ENCODE measurements at places on chromosomes 4 and X.

DNA sequence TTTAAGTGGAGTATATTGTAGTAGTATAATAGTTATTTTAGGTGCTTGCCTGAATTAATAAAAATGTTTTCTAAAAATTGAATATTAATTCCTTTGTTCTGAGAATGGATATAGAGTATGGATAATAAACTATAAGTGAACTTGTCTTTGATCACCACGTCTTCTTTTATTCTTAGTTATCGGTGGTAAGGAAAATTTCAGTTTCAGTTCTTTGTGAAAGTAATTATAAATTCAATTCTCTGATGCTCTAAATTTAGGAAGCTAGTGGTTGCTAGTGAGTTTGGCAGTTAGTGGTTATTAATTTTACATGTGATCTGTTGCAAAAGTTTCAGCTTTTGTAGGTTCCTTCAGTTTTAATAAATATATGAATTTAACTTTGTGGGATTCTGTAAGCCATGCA is 30.8 kb downstream of the MRPL1 start:
- no peak for DNase-seq

GRCh38 chrX:44572340-44572938 is 29.8 kb upstream of the FUNDC1 start:
- DNase-seq = no peak

DNA sequence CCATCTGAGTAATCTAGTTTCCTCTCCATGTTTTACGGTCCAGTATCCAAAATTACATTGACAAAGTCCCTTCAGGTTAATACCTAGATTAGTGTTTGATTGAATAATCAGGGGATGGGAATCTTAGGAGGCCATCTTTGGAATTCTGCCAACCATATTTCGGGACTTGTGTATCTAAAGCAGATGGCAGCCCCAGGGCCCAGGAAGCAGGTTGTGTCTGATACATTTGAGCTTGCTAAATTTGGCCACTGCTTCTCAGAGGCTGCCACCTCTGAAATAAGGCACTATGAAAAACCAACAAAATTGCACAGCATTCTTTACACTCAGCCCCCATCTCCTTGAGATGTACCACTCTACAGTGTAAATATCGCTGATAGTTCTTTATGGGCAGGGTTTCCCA is 102.1 kb downstream of the ASB9 start:
- no peak for DNase-seq

DNA sequence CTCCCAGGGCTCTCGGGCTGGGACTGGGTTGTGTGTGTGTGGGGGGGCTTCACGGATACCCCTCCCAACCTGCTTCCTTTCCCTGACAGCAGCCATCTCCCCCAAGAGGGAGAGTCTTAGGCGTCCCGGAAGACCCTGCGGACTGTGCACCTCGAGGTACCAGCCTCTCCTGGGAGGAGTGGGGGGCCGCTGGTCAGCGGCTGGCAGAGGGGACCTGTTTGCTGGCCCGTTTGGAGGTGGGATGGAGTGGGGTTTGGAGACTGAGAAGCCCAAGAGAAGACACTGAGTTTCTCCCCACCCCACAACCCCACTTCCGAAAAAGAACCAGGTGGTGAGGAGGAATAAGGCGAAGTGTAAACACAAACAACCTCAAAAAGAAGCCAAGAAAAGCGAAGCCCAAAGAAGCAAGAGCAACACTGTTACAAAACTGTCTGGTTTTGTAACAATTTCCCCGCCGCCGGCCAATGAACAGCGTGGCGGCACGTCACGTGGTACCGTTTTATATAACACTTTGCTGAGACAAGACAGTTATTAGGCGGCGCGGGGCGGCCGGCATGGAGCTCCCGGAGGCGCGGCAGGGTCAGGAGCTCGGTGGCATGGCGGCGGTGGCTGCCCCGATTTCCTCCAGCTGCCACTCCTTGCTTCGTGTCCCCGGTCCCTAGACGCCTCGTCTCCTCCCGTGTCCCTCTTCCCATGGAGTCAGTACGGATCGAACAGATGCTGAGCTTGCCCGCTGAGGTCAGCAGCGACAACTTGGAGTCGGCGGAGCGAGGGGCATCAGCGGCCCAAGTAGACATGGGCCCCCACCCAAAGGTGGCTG is at the start of gene LONRF3:
Gene LONRF3, plus strand, starts transcription at position 531 of the 820 bp plus-strand sequence. Its CDS starts 163 bp downstream, at position 694.
- DNase-seq = peak; percentile 49

DNA sequence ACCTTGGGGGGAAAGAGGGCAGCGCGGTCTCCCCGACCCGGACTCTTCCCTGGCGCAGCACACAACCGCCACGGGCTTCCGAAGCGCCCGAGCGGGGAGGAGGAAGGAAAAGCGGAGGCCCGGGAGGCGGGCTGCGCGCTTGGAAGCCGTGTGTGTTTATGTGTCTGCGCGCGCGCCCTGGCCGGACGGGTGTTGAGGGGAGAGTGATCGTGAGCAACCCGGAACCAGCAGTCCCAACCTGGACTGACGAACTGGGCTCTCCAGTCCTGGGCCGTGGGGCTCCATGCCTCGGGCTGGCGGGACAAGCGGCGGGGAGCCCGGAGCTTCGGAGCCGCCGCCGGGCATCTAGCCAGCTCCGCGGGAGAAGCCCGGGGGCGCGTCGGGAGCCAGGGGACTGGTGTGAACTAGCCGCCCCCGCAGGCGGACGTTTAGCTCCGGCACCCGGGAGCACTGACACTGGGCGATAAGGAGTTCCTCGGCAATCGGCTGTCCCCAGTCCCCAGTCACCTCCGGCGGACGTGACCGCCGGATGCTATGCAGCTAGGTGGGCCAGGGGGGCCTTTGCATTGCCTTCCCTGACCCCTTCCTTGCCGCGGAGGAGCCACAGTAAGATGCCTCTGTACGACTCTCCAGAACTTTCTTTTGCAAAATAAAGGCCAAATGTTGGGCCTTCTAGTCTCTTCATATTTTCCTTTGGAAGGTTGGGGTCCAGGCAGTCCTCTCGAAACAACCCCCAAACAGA is 74.8 kb upstream of the BCOR start:
- DNase-seq = no peak

- DNase-seq = no peak
Observed at GRCh38 chr4:141154725-141155124, 21.5 kb upstream of the RNF150 start.

- no peak for DNase-seq
Observed at GRCh38 chrX:138886769-138887168, 175.3 kb upstream of the FGF13 start.

- no peak for DNase-seq
Observed at GRCh38 chrX:106791495-106791894, 11.0 kb upstream of the TBC1D8B start.

GRCh38 chrX:66676413-66676812 is 37.5 kb upstream of the EDA2R start:
- no peak for DNase-seq

- DNase-seq = no peak
Observed at GRCh38 chr4:5795580-5795979, 84.6 kb downstream of the EVC start.

GRCh38 chr4:185886832-185887524 is 75.0 kb upstream of the SORBS2 start:
- DNase-seq = no peak

DNA sequence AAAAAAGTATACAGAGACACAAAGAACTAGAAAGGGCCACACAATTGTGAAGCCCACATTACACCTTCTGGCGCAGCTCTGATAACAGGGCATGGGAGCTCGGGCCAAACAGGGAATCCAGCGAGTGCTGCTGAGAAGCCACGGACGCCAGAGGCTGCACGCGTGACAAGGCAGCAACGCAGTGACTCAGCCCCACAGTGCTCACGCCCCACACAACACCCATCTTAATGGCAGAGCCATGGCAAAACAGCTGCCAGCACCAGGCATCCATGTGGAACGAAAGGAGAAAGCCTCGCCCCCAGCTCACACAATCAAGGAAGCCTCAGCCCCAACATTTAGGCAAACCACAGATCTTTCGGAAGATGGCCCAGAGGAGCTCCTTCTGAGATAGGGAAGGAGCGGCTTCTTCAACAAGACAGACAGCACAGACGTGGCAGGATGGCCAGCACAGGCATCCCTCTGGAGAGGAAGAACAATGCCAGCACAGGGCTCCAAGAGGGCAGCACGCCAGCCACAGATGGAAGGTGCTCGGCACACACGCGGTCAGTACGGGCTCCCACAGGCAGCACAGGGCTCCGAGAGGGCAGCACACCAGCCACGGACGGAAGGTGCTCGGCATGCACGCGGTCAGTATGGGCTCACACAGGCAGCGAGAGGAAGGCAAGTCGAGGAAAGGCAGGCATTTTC is 33.1 kb downstream of the GAK start:
- DNase-seq = no peak

DNA sequence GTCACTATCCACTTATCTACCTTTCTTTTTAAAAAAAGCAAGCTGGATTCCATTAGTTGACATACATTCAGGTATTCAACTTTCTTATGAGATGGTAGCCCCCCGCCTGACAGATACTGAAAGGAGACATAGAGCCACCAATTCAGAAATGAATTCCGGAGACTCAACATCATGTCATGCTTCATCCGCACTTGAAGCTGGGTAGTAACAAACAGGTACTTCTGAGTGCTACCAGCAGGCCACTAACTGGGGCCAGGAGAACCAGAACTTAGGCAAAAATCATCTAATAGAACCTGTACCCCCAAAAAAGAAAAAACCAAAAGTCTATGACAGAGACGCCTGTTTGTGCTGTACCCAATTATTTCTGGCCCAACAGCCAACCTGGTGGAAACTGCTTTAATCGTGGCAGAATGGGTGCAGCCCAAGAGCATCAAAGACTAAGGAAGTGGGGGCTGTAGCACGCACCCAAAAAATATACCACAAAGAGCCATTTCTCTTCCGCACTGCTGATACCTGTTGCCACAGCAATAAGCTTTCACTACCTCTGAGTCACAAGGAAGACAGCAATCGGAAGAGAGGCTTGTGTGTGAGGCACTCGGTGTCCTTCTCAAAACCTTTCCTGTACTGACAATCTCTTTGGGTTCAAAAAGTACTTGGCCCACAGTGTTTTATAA is 84.8 kb downstream of the AFAP1 start:
- peak; percentile 39 for DNase-seq

DNA sequence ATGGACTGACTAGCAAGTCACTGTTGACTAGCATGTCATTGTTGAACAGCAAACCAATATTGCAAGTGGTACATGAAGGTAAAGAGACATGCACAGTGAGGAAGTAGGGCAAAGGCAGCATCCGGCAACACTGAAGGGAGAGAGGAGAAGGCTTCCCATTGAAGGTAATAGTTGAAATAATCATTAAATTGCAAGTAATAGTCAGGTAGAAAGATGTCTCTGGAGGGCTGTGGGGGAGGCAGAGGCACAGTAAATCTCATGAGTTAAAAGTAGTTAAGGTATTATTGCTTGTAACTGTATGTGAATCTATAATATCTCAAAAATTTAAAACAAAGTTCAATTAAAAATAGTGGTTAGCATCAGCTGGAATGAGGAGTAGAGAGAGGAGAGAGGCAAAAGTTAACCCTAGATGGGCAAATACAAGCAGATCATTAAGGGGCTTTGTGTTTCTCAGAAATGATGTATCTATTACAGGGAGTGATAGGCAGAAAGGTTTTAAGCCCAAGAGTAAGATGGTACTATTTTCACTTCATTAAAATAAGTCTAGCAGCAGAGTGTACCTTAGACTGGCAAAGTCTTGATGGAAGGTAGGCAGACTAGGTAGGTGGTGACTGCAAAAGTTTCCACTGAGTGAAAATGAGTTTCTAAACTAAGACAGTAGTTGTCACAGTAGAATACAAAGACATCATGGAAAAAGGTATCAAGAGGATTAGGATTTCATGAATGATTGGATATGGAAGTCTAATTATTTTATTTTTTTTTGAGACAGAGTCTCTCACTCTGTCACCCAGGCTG is 776.6 kb downstream of the RAB28 start:
- no peak for DNase-seq

DNA sequence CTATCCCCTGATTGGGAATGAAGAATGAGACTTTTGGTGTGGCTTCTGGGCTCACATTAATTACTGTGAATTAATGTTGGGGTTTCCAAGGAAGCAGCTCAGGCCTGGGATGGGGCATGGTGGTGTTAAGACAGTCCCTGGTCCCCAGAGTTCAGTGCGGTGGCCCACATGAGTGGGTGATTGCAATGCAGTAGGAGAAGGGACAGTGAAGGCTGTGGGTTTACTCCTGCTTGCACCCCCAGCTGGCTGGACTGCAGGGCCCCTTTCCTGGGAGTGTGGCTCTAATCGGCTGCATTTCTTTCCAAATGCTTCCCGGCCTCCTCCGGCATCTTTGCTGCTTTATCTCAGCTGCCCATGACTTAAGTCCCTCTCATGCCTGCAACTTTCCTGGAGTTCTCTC is 28.2 kb upstream of the GPR78 start:
- DNase-seq = no peak

DNA sequence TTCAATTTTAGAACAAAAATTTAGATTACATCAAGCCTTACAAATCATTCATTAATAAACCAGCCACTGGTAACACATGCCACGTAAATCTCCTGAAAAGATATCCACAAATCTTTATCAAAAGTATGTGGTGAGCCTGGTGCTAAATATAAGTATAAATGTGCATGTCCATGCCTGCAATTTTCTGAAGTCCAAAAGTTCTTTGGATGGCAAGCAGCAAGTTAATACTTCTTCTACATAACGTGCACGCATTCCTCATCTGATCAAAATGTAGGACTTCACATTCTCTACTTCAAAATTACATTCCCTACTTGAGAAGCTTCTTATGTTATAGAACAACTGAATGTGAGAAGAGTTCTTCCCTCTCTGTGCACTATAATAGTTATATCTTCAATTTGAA is 49.8 kb downstream of the HHIP start:
- DNase-seq = no peak

DNA sequence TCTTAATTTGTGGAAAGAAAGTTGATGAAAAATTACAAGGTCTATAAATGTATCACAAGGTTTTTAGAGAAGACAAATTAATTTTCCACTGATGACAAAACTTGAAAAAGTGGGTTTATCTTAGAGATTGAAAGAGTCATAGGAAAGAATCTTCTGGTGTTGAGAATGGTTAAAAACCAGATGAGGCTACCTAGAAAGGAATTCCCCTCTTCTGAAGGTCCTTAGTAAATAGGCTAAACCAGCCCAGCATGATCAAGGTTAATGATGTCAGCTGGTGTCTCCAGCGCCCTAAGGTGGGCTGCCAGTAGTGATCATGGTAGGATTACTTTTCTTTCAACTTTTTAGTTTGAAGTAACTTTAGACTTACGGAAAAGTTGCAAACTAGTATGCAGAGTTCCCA is 71.8 kb upstream of the PGRMC2 start:
- DNase-seq = no peak

DNA sequence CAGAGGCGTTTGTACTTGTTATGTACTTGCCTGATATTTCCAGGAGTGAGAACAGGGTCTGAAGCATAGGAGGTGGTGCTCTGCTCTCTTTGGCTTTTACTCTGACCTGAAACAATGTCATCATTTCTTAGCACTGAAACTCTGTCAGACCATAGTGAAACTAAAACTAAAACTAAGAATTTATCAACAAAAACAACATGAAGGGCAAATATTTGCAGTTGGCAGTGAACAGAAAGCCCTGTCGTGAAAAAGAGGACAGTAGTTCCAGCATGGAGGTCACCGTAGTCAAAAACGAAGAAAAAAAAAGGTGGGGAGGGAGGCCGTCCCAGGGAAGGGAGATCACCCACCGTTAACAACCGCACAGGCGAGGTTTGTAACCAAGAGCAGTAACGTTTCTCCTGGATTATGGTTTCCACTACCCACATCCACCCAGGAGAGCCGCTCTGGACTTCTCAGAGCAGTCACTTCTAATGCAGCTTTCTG is 97.5 kb downstream of the ANK2 start:
- DNase-seq = no peak

- no peak for DNase-seq
Observed at GRCh38 chr4:12110627-12111026, 681.9 kb upstream of the HS3ST1 start.

Measured in stimulated activated CD4-positive, alpha-beta T cell treated with anti-CD3 and anti-CD28 coated beads, TNF-alpha, amount 100 ng/mL, for 4 hours (primary cell).